ENCODE measurements at places on chromosomes 5 and 9. TPM values are rescaled to one million over a fixed set of nuclear protein-coding genes. Genes with fewer than 3 reads are reported as not detected.

Gene SLC1A1
- 7.1 TPM for total RNA-seq

Gene NUTM2F
- total RNA-seq: 0.55 TPM

Gene SPOCK1
- total RNA-seq: 13.2 TPM

- no peaks in the 10 kb centered on the region for H3K36me3 ChIP-seq
- H3K4me1 ChIP-seq: no peaks in the 10 kb centered on the region
- H3K27me3 ChIP-seq: no peaks in the 10 kb centered on the region
- H3K4me3 ChIP-seq: no peak overlapping the region
- no peak overlapping the region for H3K27ac ChIP-seq
Observed at GRCh38 chr5:170176916-170177315, 55.9 kb upstream of the C5orf58 start.

- DNase-seq: no peak
- no peak overlapping the region for H3K4me3 ChIP-seq
- no peaks in the 10 kb centered on the region for H3K36me3 ChIP-seq
- H3K27ac ChIP-seq: no peak overlapping the region
Observed at GRCh38 chr5:122492675-122493074, 180.6 kb downstream of the SNCAIP start.

- no peaks in the 10 kb centered on the region for H3K27me3 ChIP-seq
- 0 out of 2 replicates have a peak, but pooled peaks cover 3% of the 10 kb centered on the region for H3K36me3 ChIP-seq
- no peak for DNase-seq
- no peak overlapping the region for H3K4me3 ChIP-seq
- no peak overlapping the region for H3K27ac ChIP-seq
Observed at GRCh38 chr5:80623999-80624398, 30.5 kb upstream of the MSH3 start.

- H3K4me3 ChIP-seq: no peak overlapping the region
- no peak overlapping the region for H3K27ac ChIP-seq
- H3K4me1 ChIP-seq: peaks cover 41% of the 10 kb centered on the region
- H3K27me3 ChIP-seq: no peaks in the 10 kb centered on the region
Observed at GRCh38 chr5:10592601-10593000, 28.7 kb downstream of the ANKRD33B start.

GRCh38 chr5:123146696-123147095, 57.7 kb downstream of the PRDM6 start:
- no peak for DNase-seq
- H3K27ac ChIP-seq: no peak overlapping the region
- H3K4me3 ChIP-seq: no peak overlapping the region

All from WTC11 (cell line).